Aorta (tissue), 5 donors: ENCODE measurements at places on chromosomes 12 and 14. TPM values are rescaled to one million over a fixed set of nuclear protein-coding genes. Genes with fewer than 3 reads are reported as not detected.

The CFAP251 gene
- 2.8 TPM for total RNA-seq

GRCh38 chr14:99664058-99664936, 19.4 kb downstream of the HHIPL1 start:
- no peak for DNase-seq
- H3K27me3 ChIP-seq: no peaks in the 10 kb centered on the region
- H3K36me3 ChIP-seq: no peaks in the 10 kb centered on the region
- H3K4me3 ChIP-seq: no peak overlapping the region
- no peak overlapping the region for H3K27ac ChIP-seq
- H3K4me1 ChIP-seq: no peaks in the 10 kb centered on the region

The TESPA1 gene
- total RNA-seq: 2.1 TPM

GRCh38 chr14:89724628-89724960, 229.9 kb downstream of the EFCAB11 start:
- no peaks in the 10 kb centered on the region for H3K4me1 ChIP-seq
- H3K27ac ChIP-seq: no peak overlapping the region
- no peaks in the 10 kb centered on the region for H3K36me3 ChIP-seq

DNA sequence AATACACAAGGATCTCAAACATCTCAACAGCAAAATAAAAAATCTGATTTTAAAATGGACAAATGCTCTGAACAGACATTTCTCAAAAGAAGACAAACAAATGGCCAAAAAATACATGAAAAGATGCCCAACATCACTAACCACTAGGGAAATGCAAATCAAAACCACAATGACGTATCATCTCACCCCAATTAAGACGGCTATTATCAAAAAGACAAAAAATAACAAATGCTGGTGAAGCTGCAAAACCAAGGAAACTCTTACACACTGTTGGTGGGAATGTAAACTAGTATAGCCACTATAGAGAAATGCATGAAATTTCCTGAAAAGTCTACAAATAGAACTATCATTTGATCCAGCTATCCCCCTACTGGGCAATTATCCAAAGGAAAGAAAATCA, 145.0 kb downstream of the BTG1 start:
- no peaks in the 10 kb centered on the region for H3K36me3 ChIP-seq
- H3K27ac ChIP-seq: no peak overlapping the region
- no peak for DNase-seq

DNA sequence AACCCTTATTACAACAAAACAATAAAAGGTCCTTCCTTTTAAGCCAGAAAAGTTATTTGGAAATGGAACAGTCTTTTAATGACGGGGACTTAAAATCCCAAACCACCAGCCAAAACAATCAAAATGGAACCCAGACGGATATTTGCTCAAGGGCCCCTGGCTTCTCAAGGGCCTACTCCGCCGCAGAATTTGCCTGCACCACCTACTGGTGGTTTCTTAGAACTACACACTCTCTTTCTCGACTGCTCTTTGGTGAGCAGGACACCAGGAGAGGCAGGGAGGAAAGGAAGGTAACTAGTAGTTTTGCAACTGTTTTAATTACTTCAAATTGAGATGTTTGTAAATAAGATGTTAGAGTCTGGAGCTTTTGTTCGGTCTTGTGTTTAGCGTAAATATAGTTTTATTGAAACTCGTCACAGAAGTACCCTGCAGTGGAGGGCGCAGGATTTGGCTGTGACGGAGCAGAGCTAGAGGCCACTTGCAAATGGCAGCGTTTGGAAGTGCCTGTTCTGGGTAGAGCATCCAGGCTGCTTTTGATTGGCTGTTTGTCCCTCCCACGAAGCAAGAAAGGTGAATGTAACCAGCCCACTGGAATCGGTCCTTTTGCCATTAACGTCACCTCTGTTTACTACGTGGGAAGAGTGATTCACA, 238.5 kb downstream of the CACNA1C start:
- H3K27ac ChIP-seq: no peak overlapping the region
- no peaks in the 10 kb centered on the region for H3K36me3 ChIP-seq
- no peak for DNase-seq
- H3K27me3 ChIP-seq: no peaks in the 10 kb centered on the region
- H3K4me1 ChIP-seq: peaks cover 10% of the 10 kb centered on the region

DNA sequence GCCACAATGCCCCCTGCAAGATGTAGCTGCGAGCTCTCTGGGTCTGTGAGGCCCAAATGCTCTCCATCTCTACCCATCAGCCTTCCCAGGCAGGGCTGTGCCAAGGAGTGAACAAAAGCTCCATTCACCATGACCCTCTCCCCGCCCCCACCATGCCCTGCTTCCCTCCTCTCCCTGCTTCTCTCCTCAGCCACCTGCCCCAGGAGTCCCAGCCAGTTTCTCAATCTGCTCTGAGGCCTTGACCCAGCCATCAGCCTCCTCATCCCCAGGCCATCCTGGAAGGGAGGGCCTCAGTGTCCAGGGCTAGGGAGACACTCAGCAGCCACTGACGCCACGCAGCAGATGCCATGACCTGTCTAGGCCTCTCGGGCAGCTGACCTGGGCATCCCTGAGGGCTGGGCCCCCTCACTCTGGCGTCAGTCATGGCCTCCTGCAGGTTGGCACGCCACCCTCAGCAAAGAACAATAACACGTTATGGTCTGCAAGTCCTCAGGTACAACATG, 8.5 kb upstream of the KRT5 start:
- H3K36me3 ChIP-seq: no peaks in the 10 kb centered on the region
- H3K4me1 ChIP-seq: no peaks in the 10 kb centered on the region
- H3K27ac ChIP-seq: no peak overlapping the region
- H3K27me3 ChIP-seq: no peaks in the 10 kb centered on the region
- no peak for DNase-seq

The RND1 gene
- 3.7 TPM for total RNA-seq

The CRIP2 gene
- 352 TPM for total RNA-seq

- H3K4me1 ChIP-seq: no peaks in the 10 kb centered on the region
- H3K27ac ChIP-seq: no peak overlapping the region
- no peak for DNase-seq
- H3K27me3 ChIP-seq: no peaks in the 10 kb centered on the region
- no peaks in the 10 kb centered on the region for H3K36me3 ChIP-seq
- H3K4me3 ChIP-seq: no peak overlapping the region
These were observed 136.5 kb upstream of the SFSWAP start for GRCh38 chr12:131574395-131574771.

GRCh38 chr14:81219759-81220579, 790 bp downstream of the GTF2A1 start:
- DNase-seq: peak; percentile 82
- H3K27me3 ChIP-seq: peaks cover 1% of the 10 kb centered on the region
- no peaks in the 10 kb centered on the region for H3K36me3 ChIP-seq
- H3K4me3 ChIP-seq: peak overlapping the region; percentile 75
- peak overlapping the region; percentile 98 for H3K27ac ChIP-seq
- H3K4me1 ChIP-seq: peaks cover 3% of the 10 kb centered on the region

GRCh38 chr14:92382677-92383076, 59.7 kb downstream of the SLC24A4 start:
- H3K36me3 ChIP-seq: no peaks in the 10 kb centered on the region
- H3K27ac ChIP-seq: no peak overlapping the region
- H3K4me3 ChIP-seq: no peak overlapping the region
- H3K4me1 ChIP-seq: no peaks in the 10 kb centered on the region
- no peaks in the 10 kb centered on the region for H3K27me3 ChIP-seq

- H3K36me3 ChIP-seq: no peaks in the 10 kb centered on the region
- H3K27ac ChIP-seq: no peak overlapping the region
- no peak overlapping the region for H3K4me3 ChIP-seq
- no peaks in the 10 kb centered on the region for H3K4me1 ChIP-seq
- DNase-seq: no peak
These were observed 58.3 kb downstream of the PRKCH start for GRCh38 chr14:61379639-61380184.

DNA sequence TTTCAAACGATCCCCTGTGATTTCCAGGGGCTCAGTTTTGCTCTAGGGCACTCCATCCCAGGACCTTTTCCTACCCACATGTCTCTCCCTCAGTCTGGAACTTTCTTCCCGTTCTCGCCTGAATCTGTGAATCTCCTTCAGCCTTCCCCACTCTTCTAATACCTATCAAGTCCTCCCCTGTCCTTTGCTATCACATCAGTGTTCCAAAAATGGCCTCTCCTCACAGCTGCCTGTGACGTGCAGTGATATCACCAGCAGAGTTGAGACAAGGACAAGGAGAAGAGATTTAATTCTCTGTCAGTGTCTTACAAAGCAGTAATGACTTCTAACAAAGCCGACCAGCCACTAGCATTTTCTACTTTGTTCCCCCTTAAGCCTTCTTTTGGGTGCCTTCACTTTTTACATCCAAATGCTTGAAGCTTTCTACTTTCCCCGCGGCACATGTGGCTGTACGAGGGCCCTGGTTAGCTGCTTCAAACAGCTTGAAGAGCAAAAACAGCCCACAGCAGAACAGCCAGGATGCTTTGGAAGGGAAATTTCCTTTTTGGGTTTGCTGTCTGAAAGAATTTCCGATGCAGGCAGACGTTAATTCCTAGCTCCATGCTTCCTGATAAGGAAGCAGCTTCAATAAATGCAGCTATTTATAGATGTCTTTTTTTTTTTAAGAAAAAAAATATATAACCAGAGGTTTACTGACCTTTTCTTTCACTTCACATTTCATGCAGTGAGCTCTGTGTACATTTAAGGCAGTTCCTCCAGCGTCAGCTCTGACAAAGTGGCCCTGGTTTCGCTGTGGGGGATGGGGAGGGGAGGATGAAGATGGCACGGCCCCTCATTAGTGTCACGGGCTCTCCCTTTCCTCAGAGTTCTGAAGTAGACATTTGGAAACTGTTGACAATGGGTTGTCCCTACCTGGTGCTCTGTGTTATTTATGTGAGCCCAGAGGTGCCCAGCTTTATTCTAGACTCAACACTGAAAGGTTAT, 109.3 kb downstream of the ETV6 start:
- H3K27ac ChIP-seq: peak overlapping the region; percentile 99
- no peak overlapping the region for H3K4me3 ChIP-seq

The MANSC1 gene
- total RNA-seq: 38.1 TPM

DNA sequence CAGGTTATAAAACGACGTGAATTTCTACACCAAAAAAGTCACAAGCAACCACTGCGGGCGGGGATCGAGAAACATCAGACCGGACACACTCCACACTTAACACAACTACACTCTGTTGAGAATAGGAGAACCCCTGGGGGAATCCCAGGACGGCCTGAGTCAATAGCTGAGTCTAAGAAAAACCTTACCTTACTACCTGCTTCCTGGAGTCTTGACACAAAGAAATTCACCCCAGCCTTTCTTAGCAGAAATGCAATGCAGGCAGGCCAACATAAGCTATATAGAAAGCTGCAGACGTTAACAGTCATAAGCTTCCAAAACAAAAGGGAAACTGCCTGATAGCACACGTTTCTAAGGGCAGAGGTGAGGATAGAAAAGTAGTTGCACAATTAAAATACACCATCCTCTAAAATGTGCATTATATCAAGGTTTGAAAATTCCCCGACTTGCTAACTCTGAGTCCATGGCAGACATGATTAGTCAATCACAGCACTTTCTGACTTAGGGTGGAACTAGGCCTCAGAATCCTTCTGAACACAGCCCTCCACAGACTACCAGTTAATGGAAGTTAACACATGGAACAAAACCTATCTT, 68.0 kb downstream of the CCDC88C start:
- no peaks in the 10 kb centered on the region for H3K36me3 ChIP-seq
- no peak overlapping the region for H3K27ac ChIP-seq

GRCh38 chr12:118288174-118288573, 84.5 kb downstream of the TAOK3 start:
- no peaks in the 10 kb centered on the region for H3K27me3 ChIP-seq
- no peaks in the 10 kb centered on the region for H3K4me1 ChIP-seq
- H3K36me3 ChIP-seq: no peaks in the 10 kb centered on the region

DNA sequence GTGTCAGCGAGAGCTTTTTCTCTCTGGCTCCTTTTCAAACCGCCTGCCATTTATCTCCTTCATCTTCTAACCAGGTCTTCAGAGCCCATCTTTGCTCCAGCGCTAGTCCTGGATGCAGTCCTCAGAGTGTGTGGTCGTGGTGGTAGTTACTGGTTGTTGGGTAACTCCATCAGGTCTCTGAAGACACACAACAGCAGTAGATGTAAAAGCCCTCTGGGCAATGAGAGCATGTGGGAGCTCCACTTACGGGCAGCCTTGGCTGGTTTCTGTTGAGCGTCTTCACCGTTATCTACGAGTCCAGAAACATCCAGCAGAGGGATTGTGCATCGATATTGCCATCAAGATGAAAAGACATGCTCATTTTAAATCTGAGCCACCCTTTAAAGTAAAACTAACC, 61.2 kb downstream of the FBXL14 start:
- H3K36me3 ChIP-seq: no peaks in the 10 kb centered on the region

- no peak for DNase-seq
- H3K4me3 ChIP-seq: no peak overlapping the region
- H3K36me3 ChIP-seq: no peaks in the 10 kb centered on the region
- no peak overlapping the region for H3K27ac ChIP-seq
These were observed 30.2 kb downstream of the MSRB3 start for GRCh38 chr12:65308601-65309071.

DNA sequence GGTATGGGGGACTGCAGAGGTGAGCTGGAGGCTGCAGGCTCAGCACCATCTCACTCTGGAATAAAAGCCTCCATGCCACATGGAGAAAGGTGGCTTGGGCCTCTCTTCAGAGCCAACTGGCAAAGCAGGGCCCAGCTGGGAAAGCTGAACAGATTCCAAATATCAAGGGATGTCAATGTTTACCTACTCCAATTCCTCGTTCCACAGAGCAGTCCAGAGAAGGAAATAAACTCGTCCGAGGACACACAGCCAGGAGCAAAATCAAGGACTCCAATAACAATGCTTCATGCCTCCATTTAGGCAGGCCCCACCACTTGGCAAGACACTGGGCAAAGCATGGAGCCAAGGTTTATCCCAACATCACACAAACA, 36.3 kb upstream of the PNMA1 start:
- H3K4me3 ChIP-seq: no peak overlapping the region
- H3K27ac ChIP-seq: peak overlapping the region; percentile 47
- H3K27me3 ChIP-seq: no peaks in the 10 kb centered on the region
- peaks cover 3% of the 10 kb centered on the region for H3K4me1 ChIP-seq
- no peaks in the 10 kb centered on the region for H3K36me3 ChIP-seq

DNA sequence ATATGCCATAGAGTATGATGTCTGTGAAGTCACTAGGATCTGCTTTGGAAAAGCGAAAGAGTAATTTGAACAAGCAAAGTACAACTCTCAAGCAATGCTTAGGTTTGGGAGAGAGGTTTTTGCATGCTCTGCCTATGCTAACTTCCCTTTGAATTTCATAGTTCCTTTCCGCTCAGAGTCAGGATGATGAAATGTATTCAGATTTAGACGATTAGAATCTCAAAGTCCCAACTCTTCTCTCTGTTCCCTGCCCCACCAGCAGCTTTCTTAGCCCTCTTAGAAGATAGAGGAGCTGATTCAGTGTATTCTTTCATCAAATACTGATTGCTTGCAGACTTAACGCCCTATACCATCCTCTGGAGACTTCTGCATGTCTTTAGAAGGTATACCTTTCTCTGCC, 11.5 kb downstream of the RAB5B start:
- H3K4me1 ChIP-seq: no peaks in the 10 kb centered on the region
- no peak overlapping the region for H3K27ac ChIP-seq
- peaks cover 4% of the 10 kb centered on the region for H3K36me3 ChIP-seq
- no peaks in the 10 kb centered on the region for H3K27me3 ChIP-seq
- no peak for DNase-seq
- no peak overlapping the region for H3K4me3 ChIP-seq
